ENCODE measurements at places on chromosomes 3 and 15.

DNA sequence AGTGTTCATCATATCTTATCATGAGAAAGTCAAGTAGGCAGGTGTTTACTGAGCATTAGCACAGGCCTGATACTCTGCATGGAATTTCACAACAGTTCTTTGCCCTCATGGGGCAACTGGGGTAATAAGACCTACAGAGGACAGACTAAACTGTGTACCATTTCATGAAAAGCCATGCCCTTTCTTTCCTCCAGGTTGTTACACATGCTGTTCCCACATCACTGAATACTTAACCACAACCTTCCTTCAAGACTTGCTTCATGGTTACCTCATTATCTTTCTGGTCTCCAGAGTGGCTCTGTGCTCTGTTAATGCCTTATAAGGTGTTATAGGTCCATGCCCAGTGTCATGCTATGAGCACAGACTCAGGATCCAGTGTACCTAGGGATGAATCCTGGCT lies 28.2 kb upstream of the RSL24D1 start:
- no peak for DNase-seq

DNA sequence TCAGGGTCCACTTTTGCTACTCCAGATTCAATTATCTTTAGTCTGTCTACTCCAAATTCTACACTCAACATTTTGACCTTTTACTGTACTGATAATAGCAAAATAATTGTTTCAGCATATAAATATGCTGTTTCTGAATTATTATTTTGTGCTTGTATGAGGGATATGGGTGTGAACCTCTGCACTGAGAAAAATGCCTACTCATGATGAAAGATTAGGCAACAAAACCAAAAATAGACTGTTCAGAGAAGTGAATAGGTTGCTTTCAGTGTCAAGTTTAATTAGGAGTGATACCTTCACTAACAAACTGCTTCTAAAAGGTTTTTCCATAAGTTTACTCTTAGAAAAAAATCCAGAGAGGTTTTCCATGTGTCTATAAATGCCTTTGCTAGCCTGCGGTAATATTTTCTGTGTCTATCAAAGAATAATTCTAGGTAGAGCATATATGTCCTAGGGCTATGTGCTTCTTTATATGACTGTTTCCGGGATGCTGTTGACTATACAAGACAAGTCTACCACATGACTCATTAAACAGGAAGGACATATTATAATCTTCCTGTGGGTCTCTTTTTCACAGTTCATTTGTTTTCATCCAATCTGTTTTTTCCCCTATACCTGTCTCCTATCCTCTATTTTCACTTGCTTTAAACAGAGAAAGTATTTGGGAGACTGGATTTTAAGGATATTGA lies 218.5 kb upstream of the TTC14 start:
- no peak for DNase-seq

DNA sequence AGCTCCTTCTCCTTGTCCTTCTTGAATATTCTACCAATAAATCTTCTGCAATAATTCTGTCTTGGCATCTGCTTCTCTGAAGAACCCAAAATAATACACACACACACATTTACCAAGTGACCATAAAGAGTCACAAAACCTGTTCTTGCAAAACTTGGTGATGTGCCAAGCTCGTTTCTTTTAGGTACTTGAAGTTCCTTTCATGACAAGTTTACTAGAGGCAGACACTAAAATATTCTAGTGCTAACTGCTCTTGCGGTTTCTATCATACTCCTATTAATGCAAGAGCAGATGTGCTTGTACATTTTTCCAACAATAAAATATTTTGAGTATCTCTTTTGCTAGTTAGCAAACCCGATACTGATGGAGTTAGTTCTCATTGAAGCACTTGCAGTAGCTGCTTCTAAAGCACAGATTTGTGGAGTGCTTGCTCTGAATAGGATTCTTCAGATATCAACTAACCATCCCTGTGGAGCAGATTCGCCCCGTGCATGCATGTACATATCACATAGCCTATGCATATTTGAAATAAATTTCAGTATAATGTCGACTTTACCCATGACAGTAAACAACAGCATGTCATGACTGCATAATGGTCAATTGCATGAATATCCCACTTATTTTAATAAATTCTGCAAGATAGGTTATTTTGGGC lies 23.2 kb downstream of the HHLA2 start:
- DNase-seq = no peak

DNA sequence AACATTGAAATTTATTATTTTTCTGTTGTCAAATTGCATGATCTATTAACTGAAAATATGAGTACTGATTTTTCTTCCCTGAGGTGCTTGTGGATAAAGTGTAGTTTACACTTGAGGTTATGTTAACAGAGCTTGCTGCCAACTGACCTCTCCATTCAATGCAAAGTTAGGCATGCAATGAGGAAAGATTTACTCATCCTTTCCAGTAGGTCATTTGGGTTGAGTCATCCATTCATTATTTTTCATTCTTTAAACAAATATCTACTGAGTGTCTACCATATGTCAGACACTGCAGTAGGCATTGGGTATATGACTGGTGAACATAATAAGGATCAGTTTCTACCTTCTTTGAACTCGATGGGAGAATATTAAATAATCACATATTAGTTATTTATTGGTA lies 604.1 kb downstream of the EDEM1 start:
- DNase-seq = no peak

- DNase-seq = no peak
Observed at GRCh38 chr15:79860661-79861060, 36.2 kb downstream of the MTHFS start.

DNA sequence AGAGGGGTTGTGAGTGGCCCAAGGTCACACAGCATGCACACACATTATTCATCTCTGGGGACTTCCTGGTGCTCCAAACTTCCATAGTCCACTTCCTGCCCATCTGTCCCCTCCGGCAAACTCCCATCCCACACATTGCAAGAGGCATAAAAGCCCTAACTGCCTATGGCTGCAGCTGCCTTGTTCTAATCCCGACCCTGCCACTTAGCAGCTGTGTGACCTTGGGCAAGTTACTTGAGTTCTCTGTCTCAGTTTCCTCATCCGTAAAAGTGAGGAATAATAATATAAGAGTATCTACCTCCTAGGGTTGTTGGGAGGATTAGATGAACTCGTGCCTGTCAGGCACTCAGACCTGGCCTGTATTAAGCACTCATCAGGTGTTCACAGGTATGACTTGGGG lies 84.2 kb downstream of the SMAD6 start:
- DNase-seq = no peak

GRCh38 chr15:60708684-60709083 lies 229.7 kb upstream of the ICE2 start:
- DNase-seq = no peak

DNA sequence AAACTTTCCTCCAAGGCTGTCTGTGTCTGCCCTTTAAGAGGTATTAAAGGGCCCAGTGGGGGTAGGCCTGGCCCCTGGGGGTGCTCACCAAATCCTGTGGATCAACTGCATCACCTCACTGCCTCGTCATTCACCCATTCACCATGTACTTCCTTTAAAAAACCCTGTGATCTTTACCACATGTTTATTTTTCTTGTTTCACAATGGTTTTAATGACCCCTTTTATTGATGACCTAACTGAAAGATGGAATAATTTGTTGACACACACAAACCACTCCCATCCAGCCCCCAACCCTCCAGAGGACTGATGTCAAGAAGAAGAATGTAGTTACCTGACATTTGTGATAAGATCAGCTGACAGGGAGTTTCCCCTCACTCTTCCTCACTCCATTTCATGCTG lies 40.8 kb downstream of the KCNAB1 start:
- DNase-seq = no peak

- DNase-seq = no peak
Observed at GRCh38 chr3:88005066-88005465, 53.7 kb downstream of the CGGBP1 start.

DNA sequence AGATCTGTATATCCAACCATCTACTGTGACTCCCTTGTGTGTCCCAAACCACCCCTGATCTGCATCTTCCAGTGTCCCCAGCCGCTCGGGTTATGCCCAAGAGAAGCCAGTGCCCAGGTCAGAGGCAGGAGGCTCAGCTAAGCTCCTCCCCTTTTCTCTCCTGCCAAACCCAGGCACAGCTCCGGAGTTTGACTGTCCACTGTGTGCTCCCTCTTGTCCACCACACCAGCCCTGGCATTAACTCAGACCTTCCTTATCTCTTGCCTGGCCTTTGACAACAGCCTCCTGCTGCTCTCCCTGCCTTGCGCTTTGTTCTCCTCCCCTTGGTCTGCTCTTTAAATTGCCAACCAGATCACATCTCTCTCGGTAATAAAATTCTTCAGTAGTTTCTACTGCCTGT lies 39.3 kb downstream of the DGKG start:
- DNase-seq = no peak

DNA sequence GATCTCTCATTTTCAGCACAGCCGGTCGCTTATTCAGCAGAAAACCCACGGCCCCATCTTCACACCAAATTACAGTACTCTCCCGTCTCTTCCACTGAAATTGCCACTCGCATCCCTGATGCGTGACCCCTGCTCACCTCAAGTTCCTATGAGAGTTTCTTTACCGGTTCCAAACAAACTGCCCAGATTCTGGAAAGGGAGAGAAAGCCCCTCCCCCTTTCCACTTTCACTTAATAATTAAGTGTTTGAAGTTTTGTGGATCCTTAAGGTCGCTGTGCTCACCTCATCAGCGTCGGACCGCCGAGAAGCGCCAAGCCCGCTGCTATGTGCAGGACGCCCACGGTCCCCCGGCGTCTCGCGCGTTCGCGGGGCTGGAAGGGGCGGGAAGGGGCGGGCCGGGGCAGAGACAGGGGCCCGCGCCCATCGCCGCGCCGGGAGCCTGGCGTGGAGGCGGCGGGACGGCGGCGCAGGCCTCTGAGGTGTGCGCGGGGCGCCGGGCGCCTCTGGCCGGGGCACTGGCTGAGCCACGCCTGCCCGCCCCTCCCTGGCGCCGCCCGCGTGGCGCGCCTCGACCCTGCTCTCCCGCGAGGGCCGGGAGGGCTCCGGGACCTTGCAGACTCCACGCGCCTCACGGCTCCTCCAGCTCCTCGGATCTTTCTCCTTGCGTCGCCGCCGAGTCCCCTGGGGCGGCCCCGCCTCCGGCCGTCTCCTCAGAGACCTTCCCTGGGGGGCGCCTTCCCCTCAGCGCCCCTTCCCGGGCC lies at the start of gene GPR156:
Gene GPR156, minus strand, starts transcription at position 476 of the 761 bp plus-strand sequence. CDS start 41,124 bp downstream, outside the sequence.
- no peak for DNase-seq

DNA sequence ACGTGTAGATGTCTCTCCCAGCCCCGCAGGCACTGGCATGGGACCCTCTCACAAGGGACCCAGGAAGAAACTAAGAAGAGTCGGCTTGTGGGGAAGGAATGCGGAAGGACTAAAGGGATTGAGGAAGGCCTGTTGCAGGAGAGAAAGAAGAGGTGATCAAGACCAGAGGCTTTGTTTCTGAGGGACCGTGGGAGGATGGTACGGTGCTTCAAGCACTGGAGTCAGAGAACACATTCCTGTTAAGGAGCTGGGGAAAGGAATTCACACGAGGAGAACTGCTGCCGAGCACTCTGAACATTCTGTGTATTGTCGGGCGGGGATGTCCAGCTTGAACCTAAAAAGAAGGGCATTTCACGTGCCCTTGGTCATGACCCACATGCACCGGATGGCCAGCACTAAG lies 91.4 kb downstream of the TAMM41 start:
- no peak for DNase-seq

GRCh38 chr15:38603672-38604071 lies 39.1 kb upstream of the RASGRP1 start:
- DNase-seq = no peak

GRCh38 chr3:45944830-45945620 lies 1.8 kb downstream of the CXCR6 start:
- DNase-seq = no peak

DNA sequence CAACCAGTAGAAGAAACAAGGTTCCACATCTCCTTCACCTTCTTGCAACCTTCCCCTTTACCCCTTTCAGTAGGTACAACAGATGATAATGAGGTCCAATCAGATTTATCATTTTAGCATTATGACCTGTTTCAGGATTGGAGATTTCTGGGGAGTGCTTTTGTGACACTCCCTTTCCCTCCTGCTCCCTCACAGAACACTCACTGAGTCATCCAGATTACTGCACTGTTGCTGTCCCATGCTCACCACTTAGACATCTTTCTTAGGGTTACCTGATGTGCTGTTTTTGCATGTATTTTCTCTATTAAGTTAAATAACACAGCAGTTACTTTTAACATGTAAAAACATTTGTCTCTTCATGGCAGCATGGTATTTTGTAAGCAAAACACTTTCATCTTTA lies 118.5 kb downstream of the MFSD1 start:
- no peak for DNase-seq

GRCh38 chr15:60458721-60459120 lies 20.2 kb downstream of the ICE2 start:
- no peak for DNase-seq

- DNase-seq = no peak
Observed at GRCh38 chr3:69541711-69542088, 155.8 kb upstream of the FRMD4B start.

DNA sequence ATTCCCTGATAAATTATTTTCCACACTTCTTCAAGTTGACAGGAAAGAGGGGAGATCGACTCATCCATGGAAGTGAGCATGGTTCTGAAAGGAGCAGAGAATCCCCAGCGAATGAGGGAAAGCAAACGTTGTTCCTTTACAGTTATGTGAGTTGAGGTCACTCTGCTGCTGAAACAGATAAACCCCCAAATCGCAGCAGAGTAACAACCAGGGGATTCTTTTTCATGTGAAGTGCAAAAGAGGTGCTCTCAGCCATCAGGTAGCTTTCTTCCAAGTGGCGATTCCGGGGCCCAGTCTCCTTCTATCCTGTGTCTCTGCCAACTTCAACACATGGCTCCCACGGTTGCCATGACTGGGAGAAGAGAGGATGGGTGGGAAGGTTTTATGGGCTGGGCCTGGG lies 28.2 kb downstream of the MEX3B start:
- no peak for DNase-seq

GRCh38 chr3:161737171-161737570 lies 240.6 kb downstream of the OTOL1 start:
- no peak for DNase-seq

DNA sequence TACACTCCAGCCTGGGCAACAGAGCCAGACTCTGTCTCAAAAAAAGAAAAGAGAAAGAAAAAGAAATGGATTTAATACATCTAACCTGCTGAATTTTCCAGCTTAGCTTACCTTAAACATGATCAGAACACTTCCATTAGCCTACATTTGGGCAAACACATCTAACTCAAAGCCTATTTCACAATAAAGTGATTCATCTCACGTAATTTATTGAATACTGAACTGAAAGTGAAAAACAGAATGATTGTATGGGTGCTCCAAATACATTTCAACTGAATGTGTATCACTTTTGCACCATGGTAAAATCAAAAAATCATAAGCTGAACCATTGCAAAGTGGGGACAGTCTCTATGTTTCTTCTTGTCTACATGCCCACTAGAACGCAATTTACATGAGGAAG lies 9.0 kb downstream of the PIK3R4 start:
- DNase-seq = no peak

- DNase-seq = no peak
Observed at GRCh38 chr3:177820683-177821316, 623.5 kb upstream of the TBL1XR1 start.

GRCh38 chr15:71545923-71546322 lies 264.4 kb upstream of the NR2E3 start:
- no peak for DNase-seq

- no peak for DNase-seq
Observed at GRCh38 chr3:37751967-37752648, 109.6 kb upstream of the CTDSPL start.

- DNase-seq = no peak
Observed at GRCh38 chr3:139657936-139658335, 19.8 kb downstream of the NMNAT3 start.

- DNase-seq = no peak
Observed at GRCh38 chr3:59425371-59425770, 375.5 kb upstream of the CFAP20DC start.
